A549 (cell line): ENCODE measurements at places on chromosomes 11 and 22.

- DNase-seq = no peak
These were observed 1125.2 kb upstream of the CNTN5 start for GRCh38 chr11:97895572-97895971.

GRCh38 chr11:34126959-34127848 lies 21.8 kb downstream of the NAT10 start:
- no peak for DNase-seq

DNA sequence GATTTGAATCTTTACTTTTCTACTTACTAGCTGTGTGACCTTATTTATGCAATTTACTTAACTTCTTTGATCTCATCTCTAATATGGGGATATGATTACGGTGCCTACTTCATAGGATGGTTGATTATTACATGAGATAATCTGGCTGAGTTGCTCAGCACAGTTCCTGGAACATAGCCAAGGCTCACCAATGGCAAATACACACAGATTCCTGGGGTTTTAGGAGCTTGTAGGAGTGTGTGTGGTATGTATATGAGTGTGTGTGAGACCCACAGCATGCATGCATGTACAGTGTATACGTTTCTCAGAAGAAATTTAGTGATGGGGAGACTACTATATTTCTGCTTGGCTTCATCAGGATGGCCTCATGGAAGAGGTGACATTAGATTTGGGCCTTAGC lies 256.9 kb downstream of the KIRREL3 start:
- no peak for DNase-seq

DNA sequence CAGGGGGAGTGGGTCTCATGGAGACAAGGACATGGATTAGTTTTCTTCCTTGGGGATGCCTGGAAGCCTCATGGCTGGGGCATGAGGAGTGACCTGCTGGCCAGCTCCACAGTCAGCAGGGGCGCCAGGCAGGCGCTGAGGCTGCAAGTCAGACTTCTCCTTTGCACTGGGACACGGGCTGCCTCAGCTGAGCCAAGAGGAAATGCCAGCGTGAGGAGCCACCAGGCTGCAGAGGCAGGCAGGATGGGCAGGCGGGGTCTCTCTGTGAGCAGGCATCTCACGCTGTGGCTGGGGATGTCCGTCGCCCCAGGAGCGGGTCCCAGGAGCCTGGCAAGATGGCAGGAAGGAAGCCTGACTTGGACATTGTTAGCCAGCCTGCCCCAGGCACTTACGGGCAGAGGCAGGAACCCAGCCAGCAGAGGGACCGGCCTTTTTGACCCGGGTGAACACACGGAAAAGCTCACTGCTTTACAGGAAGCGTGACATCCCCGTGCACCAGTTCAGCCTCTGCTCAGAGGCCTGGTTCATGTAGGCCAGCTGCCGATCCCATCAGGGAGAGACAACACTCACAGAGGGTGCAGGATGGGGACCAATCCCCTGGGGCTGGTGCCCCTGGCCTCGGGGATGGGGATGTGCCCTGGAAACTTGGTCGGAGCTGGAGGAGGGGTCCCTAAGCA lies 10.2 kb downstream of the GNB1L start:
- no peak for DNase-seq

DNA sequence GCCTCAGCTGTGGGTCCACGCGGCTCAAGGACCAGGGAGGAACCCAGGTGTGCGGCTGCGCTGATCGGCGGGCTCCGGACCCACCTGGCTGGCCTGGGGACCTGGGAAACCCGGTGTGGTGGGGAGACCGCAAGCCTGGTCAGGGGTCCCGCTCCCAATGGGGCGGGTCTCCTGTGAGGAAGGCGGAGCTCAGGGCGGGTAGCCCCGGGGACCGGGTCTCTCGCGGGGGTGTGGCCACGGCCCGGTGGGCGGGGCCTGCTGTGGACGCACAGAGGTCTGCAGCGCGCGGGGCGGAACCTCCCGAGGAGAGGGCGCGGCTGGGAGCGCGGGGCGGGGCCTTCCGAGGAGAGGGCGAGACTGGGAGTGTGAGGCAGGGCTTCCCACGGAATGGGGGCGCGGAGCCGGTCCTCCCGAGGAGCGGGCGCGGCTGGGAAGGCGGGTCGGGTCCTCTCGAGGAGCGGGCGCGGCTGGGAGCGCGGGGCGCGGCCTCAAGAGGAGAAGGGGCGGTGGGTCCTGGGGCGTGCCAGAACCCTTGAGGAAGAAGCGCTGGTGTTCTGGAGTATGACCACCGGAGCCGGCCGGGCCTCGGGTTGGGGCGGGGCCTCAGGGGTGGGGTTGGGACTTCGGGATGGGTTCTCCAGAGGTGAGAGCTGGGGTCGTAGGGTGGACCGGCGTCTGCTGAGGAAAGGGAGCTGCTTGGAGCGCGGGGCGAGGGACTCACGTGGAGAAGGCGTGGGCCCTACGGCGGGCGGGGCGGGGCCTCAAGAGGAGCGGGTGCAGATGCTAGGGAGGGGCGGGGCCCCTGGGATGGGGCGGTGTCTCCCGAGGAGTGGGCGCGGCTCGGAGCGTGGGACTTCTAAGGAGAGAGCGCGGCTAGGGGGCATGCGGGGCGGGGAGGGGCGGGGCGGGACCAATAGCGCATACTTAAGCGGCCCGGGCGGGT lies 20.8 kb downstream of the DGCR6L start:
- peak; percentile 35 for DNase-seq

- DNase-seq = no peak
These were observed 10.6 kb downstream of the PLET1 start for GRCh38 chr11:112249871-112250610.

GRCh38 chr11:132202621-132203020 lies 832.2 kb downstream of the NTM start:
- DNase-seq = no peak

DNA sequence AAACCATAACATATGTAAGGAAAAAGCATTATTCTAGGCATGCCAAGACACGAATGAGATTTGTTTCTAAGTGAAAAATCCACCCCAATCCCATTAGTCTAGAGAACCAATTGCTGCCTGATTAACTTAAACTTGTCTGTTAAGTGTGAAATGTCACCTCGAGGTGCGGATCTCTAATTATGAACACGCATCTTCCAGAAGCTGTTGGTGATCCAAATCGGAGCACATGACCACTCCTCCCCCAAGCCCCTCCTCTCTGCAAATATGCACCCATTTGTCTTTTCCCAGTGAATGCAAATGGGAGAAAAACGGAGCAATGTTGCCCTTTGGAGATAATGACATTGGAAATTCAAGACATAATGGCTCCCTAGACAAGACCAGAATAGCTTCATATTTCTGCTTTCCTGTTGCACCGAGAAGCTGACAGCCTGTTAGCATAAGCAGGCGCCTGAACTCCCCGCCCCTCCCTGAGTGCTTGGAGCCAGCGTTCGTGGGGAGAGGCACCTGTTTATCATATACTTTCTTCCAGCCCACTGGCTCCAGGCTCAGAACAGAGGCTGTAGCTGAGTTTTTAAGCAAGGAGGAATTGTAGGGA lies 6.0 kb upstream of the FXYD6 start:
- DNase-seq = no peak

DNA sequence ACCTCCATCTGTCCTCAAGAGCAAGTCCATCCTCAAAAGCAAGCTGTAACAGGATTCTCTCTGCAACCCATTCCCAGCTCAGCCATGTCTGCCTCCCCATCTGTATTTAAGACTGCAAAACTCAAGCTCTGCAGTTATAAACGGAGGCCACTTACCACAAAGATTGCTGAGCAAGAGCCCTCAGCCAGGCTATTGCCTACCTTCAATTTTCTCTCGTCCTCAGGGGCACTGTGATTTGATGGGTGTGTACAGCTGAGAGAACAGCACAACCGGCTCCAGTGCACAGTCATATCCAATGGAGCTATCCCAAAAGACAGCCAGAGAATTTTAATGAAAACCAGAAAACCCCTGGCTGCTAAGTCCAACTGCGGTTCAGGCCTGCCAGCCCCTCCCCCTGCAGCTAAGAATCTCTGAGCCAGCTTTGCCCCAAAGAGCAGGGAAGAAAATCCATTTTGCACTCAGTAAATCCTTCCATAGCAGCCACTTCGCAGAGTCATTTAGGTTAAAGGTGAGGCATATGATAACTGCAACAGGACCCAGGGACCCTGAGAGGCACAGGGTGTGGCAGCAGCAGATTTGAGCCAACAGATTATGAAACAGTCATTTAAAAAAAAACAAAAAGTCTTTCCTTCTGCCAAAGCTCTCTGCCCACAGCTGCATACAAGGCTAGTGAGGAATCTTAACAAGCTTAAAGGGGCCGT lies 37.6 kb downstream of the RAB30 start:
- DNase-seq = no peak

DNA sequence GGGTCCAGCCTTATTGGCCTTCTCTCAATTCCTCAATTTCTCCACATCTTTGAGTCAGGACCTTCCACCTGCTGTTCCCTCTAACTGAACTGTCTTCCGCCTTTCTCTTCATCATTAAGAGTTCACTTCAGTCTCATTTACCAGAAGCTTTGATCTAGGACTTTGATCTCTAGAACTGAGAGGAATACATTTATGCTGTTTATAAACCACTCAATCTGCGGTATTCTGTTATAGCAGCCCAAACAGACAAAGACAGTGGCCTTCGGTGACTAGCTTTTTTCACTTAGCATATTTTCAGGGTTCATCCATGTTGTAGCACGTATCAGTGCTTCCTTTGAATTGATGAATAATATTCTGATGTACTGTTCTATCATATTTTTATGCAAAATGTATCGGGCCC lies 10.5 kb downstream of the CLPB start:
- DNase-seq = no peak
